ENCODE measurements at places on chromosomes 16 and 17.

DNA sequence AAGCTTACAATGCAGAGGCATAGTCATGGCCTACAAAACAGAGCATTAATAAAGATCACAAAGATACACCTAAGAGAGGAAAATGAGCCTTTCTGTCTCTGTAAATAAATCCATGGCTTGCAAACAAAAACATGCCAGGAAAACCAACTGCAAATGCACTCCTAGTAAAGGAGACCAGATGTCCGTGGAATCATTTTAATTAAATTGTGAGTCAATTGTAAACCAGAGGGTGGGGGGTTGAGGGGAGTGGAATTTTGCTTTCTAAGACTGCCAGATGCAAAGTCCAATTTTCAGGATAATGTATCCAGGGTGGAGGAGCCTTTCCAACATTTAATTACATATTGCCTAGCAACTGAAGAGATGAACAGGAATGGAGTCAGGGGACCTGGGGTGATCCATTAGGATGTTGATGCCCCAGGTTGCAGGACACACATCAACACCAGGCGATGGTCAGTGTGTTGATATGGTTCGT is 390.3 kb upstream of the CCL2 start:
- no peak for DNase-seq

DNA sequence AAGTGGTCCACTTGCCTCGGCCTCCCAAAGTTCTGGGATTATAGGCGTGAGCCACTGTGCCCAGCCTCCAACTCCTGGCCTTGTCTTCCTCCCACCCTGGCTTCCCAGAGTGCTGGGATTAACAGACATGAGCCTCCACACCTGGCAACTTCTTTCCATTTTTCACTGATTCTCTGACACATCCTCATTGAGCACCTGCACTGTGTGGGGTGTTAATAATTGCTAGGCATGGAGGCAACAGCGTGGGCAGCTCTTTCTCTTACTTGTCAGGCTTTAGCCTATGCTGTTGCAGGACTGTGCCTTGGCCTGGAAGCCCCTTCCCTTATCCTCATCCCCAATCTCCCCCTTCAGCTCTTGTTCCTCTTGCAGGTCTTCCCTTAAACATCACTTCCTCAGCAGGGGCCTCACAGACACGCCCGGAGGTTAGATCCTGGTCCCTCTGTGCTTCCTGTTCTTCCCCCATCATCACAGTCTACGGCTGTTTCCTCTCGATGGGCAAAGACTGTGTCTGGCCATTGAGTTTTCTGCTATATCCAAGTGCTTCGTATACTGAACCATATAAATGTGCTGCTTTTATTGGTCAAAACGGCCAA is 7.9 kb downstream of the QPRT start:
- DNase-seq, result no peak

GRCh38 chr16:67516296-67517154 is 12.1 kb upstream of the RIPOR1 start:
- DNase-seq, result no peak

DNA sequence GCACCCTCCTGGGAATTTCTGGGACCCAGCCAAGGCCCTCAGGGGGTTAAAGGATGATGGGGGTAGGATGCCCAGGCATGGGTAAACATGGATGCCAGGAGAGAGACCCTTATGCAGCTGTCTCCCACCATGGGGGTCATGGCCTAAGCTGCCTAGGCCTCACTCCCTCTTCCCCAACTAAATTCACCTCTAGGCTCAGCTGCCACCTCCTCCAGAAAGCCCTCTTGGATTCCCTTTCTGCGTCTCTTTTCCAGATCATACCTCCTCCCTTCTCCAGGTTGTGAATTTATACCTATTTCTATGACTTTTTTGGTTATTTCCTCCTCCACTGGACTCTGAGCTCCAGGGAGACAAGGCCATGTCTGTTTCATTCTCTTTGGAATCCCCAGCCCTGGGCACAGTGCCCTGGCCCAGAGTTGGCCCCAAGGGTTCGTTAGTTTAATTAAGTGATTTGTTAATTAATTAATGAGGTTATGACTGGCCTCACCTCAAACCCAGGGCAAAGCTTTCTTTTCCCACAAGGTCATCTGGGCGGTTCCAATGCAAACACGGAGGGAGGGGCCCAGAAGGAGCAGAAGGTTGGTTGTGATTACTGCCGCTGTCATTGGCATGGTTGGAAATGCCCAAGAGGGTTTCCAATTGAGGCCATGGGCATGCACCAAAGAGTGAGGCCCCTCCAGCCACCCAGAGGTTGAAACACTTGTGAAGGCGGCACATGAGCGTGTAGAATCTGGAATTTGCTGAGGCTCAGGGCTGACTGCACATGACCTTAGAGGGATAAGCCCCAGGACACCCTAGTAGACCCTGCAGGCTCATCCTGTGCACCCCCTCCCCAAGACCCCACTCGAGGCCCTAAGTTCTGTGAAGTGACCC is 6.9 kb upstream of the KRT17 start:
- DNase-seq, result no peak

- DNase-seq, result peak; percentile 59
These were observed 39.2 kb upstream of the ABCC12 start for GRCh38 chr16:48194828-48195556.

GRCh38 chr16:78778101-78779004 is 678.9 kb downstream of the WWOX start:
- no peak for DNase-seq

DNA sequence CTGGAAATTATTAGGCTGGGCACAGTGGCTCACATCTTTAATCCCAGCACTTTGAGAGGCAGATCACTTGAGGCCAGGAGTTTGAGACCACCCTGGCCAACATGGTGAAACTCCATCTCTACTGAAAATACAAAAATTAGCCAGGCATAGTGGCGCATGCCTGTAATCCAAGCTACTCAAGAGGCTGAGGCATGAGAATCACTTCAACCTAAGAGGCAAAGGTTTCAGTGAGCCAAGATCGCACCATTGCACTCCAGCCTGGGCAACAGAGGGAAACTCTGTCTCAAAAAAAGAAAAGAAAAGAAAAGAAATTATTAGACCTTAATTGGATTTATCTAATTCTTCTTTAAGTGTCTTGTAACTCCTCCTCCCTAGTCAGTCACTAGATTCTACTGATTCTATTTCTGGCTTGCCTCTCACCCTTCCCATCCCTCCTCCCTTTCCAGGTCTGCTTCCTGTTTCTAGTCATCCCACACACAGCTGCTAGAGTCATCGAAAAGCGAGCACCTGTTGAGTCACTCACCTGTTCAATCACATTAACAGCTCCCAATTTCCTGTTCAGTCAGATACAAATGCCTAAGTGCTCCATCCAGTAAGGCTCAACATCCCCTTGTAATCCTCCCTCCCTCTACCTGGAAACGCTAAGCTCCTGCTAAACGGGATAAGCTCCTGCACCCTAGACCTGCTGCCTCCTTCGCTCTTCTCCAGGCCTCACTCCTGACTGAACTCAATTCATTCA is 34.6 kb downstream of the ERN1 start:
- DNase-seq, result peak; percentile 55

DNA sequence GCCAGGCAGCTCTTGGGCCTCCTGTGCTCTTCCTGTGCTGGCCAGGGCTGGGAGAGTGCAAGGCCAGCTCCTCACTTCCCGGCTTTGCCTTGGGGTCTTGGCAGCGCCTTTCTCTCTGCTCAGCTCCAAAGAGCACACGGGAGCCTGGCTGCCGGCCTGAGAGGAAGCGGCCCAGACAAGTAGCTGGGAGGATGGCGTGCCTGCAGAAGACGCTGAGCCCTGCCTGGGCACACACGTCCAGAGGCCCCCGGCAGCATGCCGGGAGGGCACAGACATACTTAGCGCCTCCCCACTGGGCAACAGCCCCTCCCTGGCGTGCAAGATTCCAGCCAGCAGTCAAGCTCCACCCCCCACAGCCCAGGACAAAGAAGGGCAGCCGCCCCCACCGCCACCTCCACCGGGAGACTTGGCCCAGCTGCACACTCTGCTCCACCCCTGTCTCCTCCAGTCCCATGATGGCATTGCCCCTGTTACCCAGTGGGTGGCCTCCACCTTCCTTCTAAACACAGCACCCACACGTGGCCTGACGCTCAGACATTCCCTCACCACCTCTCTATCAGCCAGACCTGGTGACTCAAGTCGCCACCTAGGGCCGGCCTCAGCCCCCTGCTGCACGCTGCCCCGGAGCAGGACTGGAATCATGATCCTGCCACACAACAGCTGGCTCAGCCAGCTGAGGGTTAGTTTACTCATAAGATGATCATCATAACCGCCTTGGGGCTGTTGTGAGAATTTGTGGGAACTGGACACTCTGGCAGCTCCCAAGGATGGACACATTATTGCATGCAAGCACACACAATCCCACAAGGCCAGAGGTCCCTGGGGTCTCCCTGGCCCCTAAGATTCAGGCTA is 12.4 kb downstream of the SGCA start:
- peak; percentile 82 for DNase-seq

GRCh38 chr16:78566397-78567073 is 467.1 kb downstream of the WWOX start:
- DNase-seq, result no peak

DNA sequence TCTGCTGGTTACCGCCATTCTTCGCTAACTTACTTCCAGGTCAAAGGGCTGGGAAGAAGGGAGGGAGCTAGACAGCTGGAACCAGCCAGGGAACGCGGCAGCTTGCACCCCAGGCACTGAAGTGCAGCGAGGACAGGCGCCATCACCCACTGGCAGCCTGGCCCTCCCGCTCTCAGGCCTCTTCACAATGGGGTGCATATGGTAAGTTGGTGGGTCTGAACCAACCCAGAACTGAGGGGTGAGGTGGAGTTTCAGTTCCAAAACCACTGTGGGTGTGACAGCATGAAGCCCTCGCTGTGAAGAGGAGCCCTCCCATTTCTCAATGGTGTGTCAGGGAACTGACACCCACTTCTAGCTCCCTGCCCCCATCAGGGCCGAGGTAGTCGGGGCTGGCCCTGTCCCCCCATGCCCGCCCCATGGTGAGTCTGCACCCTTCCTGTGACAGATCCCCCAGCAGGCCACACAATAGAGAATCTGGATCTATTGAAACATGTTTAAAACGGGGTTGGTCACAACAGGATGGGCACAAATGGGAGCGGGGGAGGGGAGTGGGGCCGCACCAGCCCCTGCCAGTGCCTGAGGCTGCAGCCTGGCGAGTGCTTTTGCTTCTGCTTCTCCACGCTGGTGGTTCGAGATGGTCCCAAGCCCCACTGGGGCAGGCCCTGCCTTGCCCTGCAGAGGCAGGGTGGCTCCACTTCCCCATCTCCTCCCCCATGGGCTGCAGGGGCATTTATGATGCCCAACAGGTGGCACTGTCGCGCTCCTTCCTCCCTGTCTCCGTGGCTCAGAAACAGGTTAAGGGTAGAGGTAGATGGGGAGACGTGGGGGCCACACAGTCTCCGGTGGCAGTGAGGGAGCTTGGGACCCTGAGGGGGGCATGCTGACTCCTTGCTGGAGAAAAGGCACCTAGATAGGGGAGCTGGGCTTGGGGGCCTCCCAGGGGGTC is 2.3 kb downstream of the LIMD2 start:
- DNase-seq, result peak; percentile 78

DNA sequence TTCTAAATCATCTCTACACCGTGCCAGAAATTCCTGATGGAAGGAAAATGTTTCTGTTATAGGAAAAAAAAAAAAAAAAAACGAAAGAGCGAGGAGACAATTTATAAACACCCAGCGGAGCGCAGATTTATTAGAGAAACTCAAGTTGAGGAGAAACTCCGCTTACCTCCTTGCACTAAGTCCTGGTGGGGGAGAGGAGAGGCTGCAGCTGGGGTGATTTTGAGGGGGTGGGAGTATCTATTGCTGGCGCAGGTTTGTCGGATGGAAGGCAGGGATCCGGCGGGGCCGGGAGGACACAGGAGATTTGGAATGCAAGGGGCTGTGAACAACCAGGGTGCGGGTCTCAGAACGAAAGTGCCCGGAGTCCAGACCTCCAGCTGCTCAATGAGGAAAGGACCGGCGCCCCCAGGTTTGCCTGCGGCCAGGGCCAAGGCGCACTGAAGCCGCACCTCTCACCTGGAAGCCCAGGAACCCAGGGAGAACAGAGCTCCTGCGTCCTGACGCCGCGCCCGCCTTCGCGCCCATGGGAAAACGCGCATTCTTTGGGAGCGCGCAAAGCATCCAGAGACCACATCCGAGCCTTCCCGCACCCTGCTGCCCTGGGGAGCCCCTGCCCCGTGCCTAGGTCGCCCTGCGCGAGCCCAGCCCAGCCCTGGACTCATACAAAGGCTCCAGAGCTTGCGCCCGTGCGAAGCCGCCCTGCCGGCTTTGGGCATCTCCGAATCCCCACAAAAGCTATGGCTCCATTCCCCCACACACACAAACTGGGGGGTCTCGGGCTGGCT is 2.6 kb upstream of the HOXB8 start:
- DNase-seq, result no peak

GRCh38 chr17:59858167-59858816 is 34.5 kb downstream of the TUBD1 start:
- no peak for DNase-seq

- DNase-seq, result no peak
These were observed 130.3 kb downstream of the CCDC144A start for GRCh38 chr17:16820161-16820877.

DNA sequence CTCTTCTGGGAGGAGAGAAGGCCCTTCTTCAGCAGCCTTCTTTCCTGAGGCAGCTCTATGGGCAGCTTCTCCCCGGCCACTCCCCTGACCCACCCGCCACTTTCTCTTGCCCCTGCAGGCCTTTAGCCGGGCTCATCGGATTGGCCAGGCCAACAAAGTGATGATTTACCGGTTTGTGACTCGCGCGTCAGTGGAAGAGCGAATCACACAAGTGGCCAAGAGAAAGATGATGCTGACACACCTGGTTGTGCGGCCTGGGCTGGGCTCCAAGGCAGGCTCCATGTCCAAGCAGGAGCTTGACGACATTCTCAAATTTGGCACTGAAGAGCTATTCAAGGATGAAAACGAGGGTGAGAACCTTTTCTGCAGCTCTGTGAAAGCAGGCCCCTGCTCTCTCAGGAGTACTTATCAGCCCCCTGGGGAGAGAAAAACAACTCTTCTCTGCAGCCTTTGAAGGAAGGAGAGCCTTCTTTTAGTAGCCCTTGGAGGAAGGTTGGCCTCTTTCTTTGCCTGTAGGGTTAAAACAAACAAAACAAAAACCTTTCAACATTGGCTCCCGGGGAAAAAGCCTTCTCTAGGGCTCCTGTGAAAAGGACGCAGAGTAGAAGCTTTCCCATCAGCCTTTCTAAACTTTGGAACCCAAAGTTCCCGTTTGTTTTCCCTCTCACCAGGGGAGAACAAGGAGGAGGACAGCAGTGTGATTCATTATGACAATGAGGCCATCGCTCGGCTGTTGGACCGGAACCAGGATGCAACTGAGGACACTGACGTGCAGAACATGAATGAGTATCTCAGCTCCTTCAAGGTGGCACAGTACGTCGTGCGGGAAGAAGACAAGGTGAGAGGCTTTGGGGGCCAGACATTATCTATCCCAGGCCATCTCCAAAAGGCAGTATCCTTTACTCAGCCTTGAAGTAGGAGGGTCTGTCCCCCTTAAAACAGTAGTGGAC is 12.7 kb downstream of the RNF227 start:
- DNase-seq, result no peak

- no peak for DNase-seq
These were observed 6.6 kb downstream of the ST3GAL2 start for GRCh38 chr16:70432356-70432722.

GRCh38 chr17:2155573-2155972 is 100.7 kb downstream of the HIC1 start:
- no peak for DNase-seq

GRCh38 chr17:80005360-80006338 is 30.0 kb downstream of the TBC1D16 start:
- DNase-seq, result peak; percentile 93

Measured in D341Med (cell line).